ENCODE measurements at places on chromosomes 1 and 21. TPM values are rescaled to one million over a fixed set of nuclear protein-coding genes. Genes with fewer than 3 reads are reported as not detected.

PCP4L1 gene
- 1.0 TPM for total RNA-seq

WNT9A gene
- total RNA-seq = 1.1 TPM

GRCh38 chr1:88891318-88891950, at the start of gene GTF2B:
GTF2B (minus strand) TSS chr1:88891567; CDS start chr1:88891499, 68 bp downstream.
- DNase-seq = peak; percentile 54

DNA sequence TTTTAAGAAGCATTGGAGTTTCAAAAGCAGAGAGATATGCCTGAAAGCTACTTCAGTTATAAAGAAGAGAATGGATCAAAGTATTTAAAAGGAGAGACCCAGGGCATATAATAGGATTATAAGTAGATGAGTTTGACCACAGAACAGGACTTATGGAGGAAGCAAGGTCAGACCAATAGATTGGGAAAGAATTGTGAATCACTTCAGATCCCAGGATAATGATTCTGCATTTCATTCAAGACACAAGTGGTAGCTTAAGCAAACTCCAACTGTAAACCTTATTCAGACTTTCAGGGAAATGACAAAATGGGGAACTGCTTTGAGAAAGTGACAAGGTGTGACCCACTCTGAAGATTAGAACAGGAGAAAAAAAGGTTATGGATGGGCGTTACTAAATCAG, 18.9 kb upstream of the OR10J5 start:
- no peak for DNase-seq
